Fibroblast of upper back skin (primary cell): ENCODE measurements at places on chromosomes 5 and 9.

GRCh38 chr9:71333321-71333720, 211.9 kb upstream of the TRPM3 start:
- DNase-seq: no peak

DNA sequence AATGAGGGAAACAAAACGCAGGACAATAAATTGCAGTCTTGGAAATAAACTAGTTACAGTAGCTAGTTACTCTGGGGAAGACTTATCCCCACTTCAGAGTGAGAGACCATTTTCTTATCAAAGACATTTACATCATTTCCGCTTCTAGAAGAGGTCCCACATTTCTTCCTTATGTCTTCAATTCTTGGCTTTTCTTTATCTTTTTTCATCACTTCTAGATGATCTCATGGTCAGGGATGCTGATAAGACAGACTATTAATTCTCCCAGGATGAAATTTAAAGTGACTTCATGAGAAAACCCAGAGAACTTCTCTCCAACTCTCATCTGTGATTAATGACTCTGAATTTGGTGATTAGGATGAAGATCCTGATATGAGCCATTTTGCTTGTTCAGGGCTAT, 229.1 kb downstream of the MTRR start:
- no peak for DNase-seq

DNA sequence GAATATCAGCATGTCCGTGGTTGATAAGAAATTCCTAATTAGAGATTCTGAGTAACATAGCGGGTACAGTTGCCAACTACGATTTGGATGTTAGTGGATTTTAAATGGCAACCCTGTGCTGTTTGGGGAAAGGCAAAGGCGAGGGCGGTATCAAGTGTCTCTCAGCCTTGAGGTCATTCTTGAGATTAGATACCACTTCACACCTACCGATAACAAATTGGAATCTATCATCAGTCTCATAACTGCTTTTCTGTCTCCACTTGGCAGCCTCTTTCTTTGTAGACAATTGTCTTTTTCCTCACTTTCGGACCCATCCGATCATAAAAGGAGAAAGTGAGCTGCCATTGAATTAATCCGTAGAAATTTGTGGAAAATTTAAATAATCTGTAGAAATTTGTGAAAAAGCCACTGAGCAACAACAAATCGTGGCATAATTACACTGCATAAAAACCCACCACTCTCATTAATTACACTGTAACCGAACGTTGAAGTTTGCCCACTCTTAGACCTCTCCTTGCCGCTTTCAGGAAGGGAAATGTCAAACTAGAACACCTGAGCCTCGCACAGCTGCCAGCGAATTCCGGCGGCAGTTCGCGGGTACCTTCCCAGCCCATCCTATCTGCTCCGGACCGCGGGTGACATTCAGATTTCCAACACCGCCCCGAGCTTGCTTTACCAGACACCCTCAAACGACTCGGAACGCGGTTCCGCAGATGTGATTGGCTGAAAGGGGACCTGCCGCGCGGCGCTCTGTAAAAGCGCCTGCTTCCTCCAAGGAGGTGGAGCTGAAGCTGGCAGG, 849 bp upstream of the RGMB start:
- peak; percentile 83 for DNase-seq

GRCh38 chr5:98519571-98519970, 253.9 kb upstream of the RGMB start:
- DNase-seq: peak; percentile 78

- DNase-seq: no peak
These were observed 58.3 kb downstream of the GPR107 start for GRCh38 chr9:130111786-130112537.

DNA sequence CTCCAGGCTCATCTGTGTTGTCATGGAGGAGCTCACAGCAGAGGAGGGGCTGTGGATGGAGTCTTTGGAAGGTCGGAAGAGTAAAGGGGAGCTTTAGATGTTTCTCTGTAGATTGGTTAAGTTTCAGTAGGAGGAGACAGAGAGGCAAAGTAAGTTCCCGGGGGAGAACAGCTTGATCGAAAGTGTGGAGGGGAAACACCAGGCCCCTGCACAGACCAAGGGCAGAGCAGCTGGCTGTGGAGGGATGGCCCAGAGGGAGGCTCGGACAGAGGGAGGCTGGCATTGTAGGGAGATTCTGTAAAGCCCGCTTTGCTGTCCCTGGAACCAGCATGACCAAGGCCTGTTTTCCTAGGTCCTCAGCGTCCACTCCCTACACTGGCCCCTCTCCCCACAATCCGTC, 5.3 kb upstream of the OR2V2 start:
- no peak for DNase-seq

- DNase-seq: peak; percentile 27
These were observed 6.7 kb upstream of the RASEF start for GRCh38 chr9:83069651-83070050.

GRCh38 chr9:83433846-83434245, 104.4 kb downstream of the FRMD3 start:
- DNase-seq: no peak

GRCh38 chr9:32672469-32672868, 37.0 kb upstream of the TAF1L start:
- peak; percentile 83 for DNase-seq

GRCh38 chr9:137739371-137740309, 120.8 kb downstream of the EHMT1 start:
- no peak for DNase-seq

GRCh38 chr5:155750571-155750970, 576.4 kb upstream of the SGCD start:
- DNase-seq: no peak

GRCh38 chr9:69171049-69171448, 3.0 kb upstream of the TJP2 start:
- no peak for DNase-seq

GRCh38 chr9:2962471-2963172, 118.7 kb upstream of the PUM3 start:
- peak; percentile 49 for DNase-seq

- DNase-seq: no peak
These were observed 240.1 kb downstream of the TRPM3 start for GRCh38 chr9:70881333-70881732.

DNA sequence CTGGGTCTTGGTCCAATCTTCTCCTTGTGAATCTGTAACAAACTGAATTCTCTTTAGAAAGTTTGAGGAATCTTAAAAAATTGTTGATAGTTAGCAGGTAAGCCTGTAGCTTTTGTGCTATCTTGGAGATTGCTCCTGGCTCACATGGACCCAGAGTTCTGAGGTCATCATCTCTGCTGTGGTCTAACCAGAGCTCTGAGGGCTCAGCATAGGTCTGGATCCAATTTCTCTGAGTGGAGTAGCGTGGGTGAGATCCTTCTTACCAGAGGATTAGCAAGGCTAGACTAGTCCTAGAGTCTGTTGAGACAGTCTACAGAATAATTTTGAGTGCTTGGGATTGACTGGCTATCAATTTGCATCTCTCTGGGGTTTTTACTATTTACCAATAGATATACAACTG, 60.5 kb upstream of the IL6ST start:
- peak; percentile 51 for DNase-seq

DNA sequence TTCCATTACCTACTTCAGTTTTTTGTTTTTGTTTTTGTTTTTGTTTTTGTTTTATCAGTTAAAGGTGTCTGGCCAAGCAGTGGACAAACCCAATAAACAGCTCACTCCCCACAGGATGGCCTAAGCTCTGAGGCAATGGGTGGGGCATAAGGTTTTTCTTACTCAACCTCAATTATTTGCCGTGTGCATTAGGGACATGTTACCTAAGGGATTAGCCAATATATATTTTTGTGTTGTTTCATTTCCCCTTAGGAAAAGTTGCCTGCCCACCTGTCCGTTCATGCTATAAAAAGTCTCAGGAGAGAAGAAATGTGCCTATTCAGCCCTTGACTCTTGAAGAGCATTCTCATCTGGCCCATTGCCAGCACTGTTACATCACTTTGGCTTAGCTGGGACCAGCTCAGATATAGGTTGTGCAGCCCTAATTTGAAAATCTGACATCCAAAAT, 7.3 kb downstream of the SH3RF2 start:
- peak; percentile 54 for DNase-seq

DNA sequence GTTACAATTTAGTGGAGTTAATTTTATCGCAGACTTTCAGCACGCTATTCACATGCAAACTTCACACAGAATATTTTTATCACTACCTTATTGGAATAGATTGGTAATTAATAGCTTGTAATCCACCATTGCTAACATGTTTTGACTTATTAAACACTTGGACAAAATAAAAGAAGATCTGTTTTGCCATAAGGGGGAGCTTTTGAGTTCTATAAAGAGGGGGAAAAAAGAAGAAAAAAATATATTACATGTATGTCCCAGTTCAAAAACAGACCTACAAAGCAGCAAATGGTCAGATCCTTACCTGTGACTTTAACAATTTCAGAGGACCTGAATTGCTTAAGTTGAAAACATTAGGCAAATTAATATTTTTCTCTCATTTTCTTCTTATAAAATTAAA, 1.2 kb upstream of the PAPPA start:
- DNase-seq: peak; percentile 73

GRCh38 chr5:31559942-31560341, 27.8 kb downstream of the C5orf22 start:
- DNase-seq: no peak

DNA sequence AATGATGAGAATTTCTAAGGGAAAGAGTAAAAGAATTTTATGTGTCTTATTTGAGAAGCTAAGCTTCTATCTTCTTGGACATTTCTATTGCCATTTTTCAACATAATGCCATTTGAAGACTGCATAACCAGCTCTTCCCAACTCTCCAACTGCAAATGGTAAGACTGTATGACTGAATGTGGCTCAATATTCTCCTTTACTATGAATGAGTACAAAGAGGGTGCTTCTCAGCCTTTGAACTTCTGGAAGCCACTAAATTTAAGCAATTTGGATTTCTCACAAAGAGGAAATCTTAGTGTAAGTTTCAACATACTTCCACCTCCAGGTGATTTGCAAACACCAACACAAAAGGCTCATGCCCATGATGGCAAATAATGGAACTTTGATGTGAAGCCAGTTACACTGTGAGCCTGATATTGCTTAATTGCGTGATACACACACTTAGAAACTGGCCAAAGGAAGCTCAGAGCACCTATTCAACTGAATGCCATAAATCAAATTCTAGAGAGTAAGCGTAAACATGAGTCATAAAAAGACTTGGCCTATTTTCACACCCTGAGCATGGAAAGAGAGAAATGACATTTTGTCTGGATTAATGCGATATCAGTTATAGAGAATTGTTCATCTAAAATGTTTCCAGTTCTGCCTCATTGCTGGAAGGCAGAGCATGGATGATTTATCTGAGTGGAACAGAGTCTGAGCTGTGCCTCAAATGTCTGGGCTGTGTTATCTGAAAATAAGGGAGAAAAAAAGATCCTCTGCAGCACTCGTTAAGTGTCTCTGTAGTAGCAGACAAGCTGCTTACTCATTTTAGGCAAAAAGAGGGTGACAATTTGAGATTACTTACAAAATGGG, 145.3 kb downstream of the PLK2 start:
- peak; percentile 12 for DNase-seq

DNA sequence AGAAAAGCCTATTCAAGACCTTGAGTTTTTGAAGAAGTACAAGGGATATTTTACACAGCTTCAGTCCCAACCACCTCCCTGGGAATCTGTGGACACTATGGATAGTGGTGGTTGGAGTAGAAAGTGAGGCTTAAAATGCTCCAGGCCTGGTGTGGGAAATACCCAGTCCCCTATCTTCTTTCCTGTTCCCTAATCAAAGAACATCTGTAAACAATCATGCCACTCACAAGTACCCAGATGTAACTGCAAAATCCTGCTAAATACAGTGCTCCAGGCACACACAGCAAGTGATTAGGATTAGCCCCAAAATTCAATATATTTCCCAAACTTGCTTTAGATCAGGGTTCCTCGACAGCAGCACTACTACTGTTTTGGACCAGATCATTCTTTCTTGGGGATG, 46.0 kb upstream of the TMEM215 start:
- no peak for DNase-seq

- DNase-seq: no peak
These were observed 23.5 kb downstream of the ZFR start for GRCh38 chr5:32421075-32421474.

DNA sequence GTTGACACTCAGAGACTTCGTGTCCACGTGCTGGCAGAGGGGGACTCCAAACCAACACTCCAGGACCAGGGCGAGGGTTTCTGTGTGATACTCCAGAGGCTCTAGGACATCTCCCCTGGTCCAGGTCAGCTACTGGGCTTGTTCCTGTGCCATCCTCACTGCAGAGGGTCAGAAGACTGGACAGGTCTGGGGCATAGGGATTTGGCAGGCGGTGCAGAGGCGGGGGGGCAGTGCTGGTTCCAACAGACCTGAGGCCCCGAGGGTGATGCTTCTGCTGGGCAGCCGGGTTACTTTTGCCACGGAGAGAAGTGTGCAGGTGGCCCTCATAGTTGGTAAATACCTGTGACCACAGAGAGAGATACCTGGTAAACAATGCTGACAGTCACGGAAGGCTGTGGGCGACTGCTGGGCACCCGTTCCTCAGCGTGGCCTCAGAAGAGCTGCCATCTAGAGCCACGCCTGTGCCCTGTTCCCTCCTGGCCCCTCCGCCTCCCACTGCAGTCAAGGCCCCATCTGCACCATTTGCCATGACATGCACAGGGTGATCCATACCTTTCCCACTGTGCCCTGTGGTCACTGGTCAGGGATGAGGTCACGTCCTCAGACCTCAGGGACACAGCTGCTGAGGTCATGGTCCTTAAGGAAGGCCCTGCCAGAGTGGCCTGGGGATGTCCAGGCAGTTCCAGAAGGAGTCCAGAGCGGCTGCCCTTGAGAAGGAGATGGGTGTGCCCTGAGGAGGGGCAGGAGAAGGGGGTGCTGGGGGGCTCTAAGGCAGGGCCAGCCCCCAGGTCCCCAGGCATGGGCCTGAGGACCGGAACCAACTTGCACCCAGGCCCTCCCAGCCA, 30.0 kb downstream of the TRIP13 start:
- no peak for DNase-seq

GRCh38 chr9:127570533-127571111, 41.5 kb upstream of the STXBP1 start:
- no peak for DNase-seq

DNA sequence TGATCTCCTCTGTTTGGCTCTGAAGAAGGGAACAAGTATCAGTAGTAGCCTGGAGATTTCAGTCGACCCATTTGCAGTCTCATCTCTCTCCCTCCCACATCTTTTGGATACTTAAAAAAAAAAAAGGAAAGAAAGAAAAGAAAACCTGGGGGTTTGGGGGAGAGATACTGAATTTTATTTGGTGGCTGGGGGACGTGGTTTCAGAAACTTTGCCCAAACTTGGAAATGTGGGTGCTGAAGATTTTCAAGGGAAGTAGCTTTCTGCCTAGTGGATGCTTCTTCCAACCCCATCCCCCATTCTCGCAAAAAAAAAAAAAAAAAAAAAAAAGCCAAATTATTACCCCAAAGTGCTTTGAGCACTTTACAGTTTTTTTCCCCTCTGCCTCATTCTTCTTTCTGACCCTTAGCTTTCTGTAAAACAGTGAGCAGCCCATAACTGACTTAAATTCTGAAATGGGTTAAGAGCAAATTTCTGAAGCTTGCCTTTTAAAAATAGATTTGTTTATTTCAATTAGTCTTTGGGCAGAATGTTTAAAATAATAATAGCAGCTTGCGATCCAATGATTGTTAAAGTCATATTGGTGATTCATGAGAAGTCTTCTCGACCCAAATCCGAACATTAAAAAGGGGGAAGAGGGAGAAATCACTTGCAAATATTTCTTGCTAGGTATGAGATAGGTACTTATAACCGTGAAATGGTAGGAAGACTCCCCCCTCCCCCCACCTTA, 894 bp downstream of the FST start:
- no peak for DNase-seq

GRCh38 chr5:92126182-92126581, 743.1 kb upstream of the ARRDC3 start:
- DNase-seq: no peak
